Testis (tissue), 5 donors: ENCODE measurements at places on chromosomes 6 and 20. TPM values are rescaled to one million over a fixed set of nuclear protein-coding genes. Genes with fewer than 3 reads are reported as not detected.

Gene F13A1
- total RNA-seq, result 11.7 TPM

Gene C6orf58
- total RNA-seq, result not detected

Gene PRSS35
- 3.4 TPM for total RNA-seq

Gene PACRG
- total RNA-seq, result 54.0 TPM

Gene EYS
- total RNA-seq, result 1.3 TPM

Gene SLC17A1
- 1.0 TPM for total RNA-seq
